ENCODE measurements at places on chromosomes 2 and 18.

GRCh38 chr2:10919771-10920621 is 8.3 kb downstream of the KCNF1 start:
- no peak for DNase-seq

- DNase-seq = no peak
Observed at GRCh38 chr2:179233626-179234430, 30.8 kb downstream of the SESTD1 start.

DNA sequence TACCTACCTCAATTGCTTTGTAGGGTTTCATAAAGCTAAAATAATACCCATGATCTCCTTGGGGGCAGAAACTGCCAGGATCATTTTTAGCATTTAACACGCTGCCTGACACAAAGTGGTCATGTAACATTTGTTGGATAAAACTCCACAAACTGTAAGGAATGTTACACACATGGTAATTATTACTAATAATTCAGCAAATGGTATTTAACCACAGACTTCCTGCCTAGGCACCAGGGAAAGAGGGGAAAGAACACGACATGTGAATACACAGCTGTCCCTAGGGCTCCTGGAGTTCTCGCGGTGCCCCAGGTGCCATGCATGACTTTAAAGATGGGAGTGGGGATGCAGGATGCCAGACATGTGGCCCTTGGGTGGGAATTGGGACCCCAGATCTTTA is 43.5 kb downstream of the ASAP2 start:
- DNase-seq = no peak

GRCh38 chr18:61975526-61976326 is 82.9 kb upstream of the RNF152 start:
- DNase-seq = no peak

DNA sequence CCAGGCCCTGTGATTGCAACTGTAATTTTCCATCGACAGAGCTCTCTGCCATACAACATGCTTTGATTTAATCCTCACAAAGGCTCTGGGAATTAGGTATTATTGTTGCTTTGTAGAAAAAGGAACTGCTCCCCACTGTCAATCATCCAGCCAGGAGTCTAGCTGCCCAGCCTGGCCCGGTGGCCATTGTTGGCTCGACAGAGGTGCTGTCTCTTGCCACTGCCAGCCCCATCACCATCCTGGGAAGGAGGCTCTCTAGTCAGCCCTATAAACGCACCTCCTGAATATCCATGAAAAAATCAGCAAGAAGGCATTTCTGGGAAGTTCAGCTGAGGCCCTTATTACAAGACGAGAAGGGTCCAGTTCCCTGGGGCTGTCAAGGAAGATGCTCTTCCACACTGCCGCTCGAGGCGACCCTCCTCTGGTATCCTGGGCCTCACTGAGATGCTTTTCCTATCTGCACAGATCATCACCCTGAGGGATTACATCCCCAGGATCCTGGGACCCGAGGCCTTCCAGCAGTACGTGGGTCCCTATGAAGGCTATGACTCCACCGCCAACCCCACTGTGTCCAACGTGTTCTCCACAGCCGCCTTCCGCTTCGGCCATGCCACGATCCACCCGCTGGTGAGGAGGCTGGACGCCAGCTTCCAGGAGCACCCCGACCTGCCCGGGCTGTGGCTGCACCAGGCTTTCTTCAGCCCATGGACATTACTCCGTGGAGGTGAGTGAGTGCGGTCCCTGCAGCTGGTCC is 71.0 kb downstream of the TPO start:
- no peak for DNase-seq

DNA sequence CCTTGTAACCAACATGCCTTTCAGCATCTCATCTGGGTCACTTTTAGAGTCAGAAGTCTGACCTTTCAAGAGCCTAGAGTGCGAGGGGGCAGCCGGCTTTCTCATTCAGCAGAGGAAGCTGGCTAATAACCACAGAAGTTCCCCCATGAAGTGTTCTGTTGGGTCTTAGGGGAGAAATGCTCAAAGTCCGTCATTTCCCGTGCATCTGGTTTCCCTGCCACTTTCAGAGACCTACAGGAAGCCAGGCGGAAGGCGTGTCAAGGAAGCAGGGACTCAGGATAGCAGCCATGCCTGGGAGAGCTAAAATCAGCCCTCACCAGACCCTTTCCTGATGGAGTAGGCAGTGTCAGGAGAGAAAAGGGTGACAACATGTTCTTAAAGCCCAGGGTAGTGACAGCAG is 301.8 kb upstream of the ID2 start:
- DNase-seq = no peak

DNA sequence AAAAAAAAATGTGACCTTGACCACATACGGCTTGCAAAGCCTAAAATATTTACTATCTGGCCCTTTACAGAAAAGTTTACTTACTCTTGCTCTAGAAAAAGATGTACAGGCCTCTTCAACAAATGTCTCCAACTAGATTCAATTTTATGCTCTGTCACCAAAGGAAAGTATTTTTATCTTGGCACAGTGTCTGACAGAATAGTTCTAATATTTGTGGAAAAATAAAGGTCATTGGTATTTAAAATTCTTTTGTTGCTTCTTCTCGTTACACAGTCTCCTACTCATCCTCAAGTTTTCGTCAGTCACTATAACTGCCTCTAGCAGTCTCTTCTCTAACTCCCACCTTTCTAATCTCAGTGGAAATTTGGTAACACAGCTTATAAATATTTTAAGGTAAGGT is 1.4 kb downstream of the RBKS start:
- DNase-seq = no peak

GRCh38 chr2:106956879-106957278 is 70.9 kb upstream of the ST6GAL2 start:
- no peak for DNase-seq

DNA sequence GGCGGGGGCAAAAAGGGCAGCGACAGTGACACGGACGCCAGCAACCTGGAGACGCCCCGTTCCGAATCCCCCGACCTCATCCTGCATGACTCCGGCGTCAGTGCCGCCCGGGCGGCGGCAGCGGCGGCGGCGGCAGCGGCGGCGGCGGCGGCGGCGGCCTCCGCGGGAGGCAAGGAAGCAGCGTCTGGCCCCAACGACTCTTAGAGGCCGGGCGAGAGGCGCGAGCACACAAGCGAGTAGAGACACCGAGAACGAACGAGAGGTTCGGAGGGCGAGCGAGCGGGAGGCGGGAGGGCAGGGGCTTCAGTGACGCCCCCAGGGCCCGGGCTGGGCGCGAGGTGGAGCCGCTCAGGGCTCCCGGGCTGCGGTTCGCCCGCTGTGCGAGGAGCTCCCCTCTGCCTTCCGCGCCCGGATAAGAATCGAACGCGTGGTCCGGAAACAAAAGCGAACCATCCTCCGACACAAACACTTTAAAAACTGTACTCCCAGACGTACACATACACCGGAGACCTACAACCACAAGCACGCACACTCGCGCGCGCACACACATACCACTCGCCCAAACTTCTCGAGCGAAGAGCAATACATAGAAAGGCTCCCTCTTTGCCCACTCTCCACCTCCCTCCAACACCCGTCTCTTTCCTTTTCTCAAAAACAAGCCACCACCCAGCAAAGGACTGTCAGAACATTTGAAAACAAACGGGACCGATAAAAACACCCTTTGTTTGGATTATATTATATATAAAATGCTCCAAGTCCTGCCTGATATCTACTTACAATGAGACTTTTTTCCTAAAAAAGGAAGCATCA is 2.8 kb downstream of the SP9 start:
- no peak for DNase-seq

DNA sequence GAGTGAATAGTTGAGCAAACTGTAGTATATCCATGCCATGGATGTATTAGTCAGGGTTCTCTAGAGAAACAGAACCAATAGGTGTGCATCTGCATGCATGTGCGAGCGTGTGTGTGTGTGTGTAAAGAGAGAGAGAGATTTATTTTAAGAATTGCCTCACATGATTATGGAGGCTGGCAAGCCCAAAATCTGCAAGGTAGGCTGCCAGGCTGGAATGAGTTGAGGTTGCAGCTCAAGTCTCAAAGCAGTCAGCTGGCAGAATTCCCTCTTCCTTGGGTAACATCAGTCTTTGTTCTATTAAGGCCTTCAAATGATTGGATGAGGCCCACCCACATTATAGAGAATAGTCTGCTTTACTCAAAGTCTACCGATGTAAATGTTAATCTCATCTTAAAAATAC is 187.8 kb downstream of the ANAPC1 start:
- no peak for DNase-seq
